Muscle of arm (tissue), 14 donors: ENCODE measurements at places on chromosomes 6 and 20.
A peak's percentile ranks its signal among the peaks of the same experiment; 100 is the strongest.

- DNase-seq = no peak
These were observed 20.1 kb upstream of the SERINC3 start for GRCh38 chr20:44541992-44542391.

DNA sequence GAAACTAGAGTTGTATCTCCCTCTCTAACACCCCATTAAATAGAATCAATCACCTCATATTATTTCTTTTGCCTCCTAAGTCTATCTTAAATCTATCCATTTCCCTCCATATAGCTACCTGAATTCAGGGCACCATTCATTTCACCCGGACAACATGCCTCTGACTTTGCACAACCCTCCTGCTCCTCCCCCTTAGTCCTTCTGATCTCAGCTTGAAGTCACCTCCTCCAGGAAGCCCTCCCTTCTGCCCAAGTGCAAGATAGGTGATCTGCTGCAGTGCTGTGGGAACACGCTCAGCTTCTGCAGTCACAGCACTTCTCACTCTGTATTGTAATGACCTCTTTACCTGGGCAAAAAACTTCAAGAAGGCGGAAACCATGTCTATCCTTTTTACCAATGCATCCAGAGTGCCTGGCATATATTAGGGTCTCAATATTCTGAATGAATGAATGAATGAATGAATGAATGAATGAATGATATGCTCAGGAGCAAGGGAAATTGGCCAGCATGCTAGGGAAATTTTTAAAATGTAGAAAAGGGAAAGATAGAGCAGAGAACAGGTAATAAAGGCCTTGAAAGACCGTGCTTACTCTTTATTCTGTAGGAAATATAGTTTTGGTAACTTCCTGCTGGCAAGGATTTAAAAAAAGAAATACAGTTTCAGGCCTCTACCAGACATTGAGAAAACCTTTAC, 41.7 kb downstream of the MBOAT1 start:
- no peak for DNase-seq

GRCh38 chr6:10559522-10560152, 38.5 kb downstream of the GCNT2 start:
- no peak for DNase-seq

- DNase-seq = peak; percentile 19
These were observed 104.0 kb downstream of the PLCB4 start for GRCh38 chr20:9172851-9173250.

DNA sequence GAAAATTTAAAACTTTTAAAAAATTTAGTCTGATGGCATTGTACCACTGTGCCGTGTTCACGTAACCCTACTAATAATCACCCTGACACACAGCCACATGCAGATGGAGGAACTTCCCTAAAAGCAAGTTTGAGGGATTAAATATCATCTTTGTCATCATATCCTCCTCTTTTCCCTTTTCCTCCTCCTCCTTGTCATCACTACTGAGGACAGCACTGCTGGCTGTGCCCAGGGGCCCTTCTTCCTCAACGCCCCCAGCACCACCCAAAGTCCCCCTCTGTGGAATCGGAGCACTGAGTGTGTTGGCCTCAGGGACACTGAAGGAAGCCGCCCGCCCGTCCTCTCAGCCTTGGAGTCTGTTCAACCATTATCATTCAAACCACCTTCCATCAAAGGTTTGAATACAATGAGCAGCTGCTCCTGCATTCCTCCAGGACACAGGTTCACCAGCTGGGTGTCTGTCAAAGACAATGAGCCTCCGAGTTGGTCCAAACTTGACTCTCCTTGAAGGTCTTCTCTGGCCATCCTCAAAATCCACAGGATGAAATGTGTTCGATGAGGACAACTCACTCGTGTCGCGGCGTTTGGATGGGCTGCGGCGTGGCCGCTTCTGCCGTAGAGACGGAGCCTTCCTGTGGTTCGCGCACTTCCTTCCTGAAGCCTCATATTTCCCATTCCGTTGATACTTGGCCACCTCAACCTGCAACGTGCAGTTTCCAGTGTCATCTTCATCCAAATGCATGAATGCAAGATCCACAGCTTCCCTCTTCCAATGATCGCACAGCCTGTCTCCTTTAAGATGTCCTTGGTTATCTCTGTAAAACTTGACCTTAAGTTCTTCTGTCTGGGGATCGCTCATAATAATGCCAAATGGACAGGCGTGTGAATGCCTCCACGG, 23.3 kb downstream of the NQO2 start:
- no peak for DNase-seq
